ENCODE measurements at places on chromosomes 16 and 17.

- no peak for DNase-seq
Observed at GRCh38 chr17:17978481-17979424, 6.1 kb downstream of the DRC3 start.

GRCh38 chr17:76816590-76817135 is 51.5 kb upstream of the MGAT5B start:
- peak; percentile 59 for DNase-seq

- no peak for DNase-seq
Observed at GRCh38 chr17:19242926-19243325, 5.8 kb downstream of the EPN2 start.

DNA sequence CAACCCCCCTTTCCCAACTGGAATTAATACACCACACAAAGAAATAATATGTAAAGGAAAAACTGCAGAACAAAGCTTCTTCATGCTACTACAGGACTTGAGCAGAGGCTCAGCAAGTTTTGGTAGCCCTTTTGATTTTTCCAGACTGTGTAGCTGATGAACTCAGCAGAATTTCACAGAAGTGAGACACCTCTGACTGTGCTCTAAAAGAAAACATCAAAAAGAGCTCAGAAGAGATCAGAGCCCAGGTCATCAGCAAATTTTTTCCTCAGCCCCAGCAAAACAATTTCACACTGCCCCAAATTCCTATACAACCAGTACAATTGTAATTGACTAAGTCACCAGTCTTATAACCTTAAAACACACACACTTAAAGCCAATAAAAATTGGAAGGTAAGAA is 38.0 kb downstream of the TTC19 start:
- no peak for DNase-seq

- DNase-seq: no peak
Observed at GRCh38 chr16:56700195-56700594, 17.9 kb downstream of the MT1X start.

DNA sequence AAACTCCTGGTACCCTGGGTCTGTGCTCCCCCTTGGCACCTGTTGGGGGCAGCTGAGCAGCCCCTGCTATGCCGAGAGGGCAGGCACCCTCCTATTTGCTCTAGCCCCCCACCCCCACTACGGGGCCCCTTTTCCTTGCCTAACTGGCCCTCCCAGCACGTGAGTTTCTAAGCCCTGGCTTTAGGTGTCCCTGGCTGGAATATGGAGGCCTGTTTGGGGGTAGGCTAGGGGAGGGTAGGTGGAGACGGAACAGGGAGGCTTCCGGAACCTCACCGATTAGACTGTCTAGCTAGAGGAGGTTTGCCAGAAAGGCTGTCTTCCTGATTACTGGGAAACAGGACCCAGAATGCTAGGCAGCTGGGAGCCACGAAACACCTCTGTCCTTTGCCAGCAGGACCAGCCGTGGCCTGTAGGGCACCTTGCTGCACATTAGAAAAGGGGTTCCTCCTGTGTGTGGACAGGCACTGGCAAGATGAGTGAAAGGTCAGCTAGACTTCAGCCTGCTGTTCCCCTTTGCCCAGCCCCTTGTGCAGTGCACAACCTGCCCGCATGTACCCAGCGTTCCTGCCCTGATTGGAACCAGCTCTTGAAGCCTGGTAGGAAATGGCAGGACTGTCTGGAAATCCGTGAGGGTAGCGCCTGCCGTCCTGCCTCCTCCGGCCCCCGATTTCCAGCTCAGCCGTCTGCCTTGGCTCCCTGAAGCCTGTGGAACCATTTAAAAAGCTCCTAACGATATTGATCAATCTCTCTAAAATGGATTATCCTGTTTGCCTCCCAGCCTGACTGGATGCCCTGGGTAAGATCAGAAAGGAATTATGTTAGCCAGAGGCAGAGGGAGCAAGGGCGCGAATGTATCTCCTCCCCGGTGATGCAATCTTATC is 83.4 kb upstream of the GSE1 start:
- DNase-seq: no peak

DNA sequence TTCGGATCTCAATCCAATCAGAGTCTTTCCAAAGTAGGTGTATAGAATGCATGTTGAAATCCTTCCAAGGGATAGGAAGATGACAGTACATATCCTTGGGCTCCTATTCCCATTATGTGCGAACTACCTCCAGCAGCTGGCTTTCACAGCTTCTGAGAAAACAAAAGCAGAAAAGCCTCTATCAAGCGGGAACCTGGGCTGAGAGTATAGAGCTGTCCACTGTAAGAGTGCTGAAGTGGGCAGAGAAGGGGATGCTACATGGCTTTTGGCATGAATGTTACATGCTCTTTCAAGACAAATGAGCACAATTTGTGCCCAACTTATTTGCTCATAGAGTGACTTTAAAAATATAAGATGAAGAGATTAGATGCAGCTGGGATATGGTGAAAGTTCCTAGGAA is 993.5 kb downstream of the CDH8 start:
- no peak for DNase-seq

DNA sequence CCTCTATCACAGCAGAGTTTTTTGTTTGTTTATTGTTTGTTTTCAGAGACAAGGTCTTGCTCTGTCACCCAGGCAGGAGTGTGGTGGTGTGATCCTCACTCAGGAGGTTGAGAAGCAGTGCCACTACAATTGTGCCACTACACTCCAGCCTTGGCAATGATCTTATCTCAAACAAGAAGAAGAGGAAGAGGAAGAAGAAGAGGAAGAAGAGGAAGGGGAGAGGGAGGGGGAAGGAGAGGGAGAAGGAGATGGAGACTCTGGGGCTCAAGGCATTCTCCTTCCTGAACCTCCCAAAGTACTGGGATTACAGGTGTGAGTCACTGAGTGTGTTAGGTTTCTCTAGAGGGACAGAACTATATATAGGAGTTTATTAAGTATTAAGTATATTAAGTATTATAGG is 17.1 kb upstream of the C17orf58 start:
- no peak for DNase-seq

GRCh38 chr16:49858200-49859124 is 2.5 kb upstream of the ZNF423 start:
- no peak for DNase-seq

GRCh38 chr17:37089956-37090355 is 141.2 kb downstream of the AATF start:
- peak; percentile 81 for DNase-seq

GRCh38 chr16:74842413-74842812 is 67.8 kb upstream of the FA2H start:
- no peak for DNase-seq
